NCI-H1105 (cell line): ENCODE measurements at places on chromosomes 7 and 10.

DNA sequence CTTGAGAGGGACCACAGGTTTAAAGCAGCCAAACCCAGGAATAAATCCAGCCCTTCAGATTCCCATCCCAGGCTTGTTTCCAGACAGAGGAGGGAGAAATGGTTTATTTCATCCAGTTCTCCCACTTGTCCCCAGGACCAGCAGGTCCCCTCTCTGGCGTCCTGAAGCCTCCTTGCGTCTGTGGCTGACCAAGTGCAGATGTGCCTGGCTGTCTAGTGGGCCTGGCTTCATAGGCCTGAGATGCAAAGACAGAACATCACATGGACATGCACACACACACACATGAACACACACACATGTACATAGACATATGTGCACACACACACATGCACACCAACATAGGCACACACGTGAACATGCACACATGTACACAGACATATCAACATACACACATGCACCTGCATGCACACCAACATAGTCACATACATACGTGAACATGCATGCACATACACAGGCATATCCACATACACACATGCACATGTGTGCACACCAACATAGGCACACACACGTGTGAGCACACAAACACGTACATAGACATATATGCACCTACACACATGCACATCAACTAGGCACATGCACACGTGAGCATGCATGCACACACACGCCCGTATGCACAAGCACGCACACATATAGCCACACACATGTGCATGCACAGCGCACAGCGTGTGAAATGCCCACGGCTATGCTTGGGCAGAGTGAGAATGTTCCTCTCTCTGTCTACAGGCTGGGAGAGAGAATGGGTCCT, 10.7 kb downstream of the FOXL3 start:
- no peak for DNase-seq

- DNase-seq = no peak
Observed at GRCh38 chr7:91287371-91288084, 23.3 kb downstream of the FZD1 start.

DNA sequence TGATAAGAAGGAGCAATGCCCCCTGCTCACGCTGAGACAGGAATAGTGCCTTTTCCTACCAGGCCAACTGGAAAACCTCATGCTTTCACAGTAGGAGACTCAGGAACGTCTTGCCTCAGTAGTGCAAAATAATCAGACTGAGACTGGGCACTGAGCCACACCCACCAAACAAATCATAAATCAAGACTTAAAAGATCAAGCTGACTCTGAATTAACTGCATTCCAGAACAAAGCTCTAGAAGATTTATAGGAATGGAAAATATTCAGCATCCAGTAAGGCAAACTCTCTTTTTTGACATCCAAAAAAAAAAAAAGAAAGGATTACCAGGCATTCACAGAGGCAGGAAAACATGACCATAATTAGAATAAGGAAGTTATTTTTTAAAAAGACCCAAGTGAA, 30.5 kb upstream of the SLC18A3 start:
- no peak for DNase-seq

GRCh38 chr10:127450644-127451043, 98.5 kb upstream of the NPS start:
- no peak for DNase-seq

DNA sequence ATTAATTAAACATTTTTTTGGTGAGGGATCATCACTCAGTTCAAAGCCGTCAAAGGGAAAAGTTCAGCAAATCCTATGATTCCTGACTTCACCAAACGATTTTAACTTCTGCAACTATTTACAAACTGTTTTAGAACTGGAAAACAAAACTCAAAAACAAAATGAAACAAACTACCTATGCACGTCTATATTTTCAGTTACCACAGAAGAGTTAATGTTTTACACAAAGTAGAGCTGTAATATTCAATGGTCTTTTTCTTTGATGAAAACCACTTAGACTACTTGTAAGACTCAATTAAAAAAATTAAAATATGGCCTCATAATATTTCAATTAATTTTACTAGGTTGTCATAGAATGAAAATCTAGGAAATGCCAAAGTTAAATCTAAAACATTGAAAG, 131.5 kb downstream of the ATE1 start:
- no peak for DNase-seq

GRCh38 chr10:117175215-117175900, 21.9 kb upstream of the KCNK18 start:
- DNase-seq = peak; percentile 13

DNA sequence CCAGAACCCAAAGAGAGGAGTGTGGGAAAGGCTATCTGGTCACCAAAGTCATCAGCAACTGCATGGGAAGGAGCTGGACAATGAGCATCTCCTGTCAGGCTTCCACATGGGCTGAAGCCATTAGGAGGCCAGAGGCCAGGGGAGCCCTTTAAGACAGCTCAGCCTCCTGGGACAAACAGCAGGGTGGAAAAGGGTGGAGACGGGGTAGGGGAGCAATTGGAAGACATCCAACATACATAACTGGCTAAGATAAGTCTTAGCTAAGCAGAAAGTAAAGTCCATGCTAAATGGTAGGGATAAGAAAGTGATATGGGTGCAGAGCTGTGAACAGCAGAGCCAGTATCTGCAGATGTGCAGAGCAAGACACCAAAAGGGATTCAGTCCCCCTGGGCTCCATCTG, 1.5 kb upstream of the OAT start:
- no peak for DNase-seq

- peak; percentile 90 for DNase-seq
Observed at GRCh38 chr7:28573059-28573553, 160.8 kb downstream of the CREB5 start.

- no peak for DNase-seq
Observed at GRCh38 chr10:77334501-77334900, 303.1 kb downstream of the KCNMA1 start.

DNA sequence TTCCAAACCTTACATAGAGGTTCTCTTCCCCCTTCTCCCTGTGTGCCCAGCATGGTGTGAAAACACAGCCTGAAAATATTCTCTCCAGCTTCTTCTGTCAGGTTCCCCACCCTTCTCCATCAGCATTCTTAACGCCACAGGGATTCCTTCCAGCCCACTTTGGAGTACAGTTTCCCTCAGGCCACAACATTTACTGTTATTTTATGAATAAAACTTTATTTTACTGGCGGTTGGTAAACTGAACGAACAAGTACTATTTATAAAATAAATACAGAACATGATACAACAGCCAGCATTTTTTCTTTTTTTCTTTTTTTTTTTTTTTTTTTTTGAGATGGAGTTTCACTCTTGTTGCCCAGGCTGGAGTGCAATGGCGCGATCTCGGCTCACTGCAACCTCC, 31.6 kb upstream of the GPNMB start:
- no peak for DNase-seq

DNA sequence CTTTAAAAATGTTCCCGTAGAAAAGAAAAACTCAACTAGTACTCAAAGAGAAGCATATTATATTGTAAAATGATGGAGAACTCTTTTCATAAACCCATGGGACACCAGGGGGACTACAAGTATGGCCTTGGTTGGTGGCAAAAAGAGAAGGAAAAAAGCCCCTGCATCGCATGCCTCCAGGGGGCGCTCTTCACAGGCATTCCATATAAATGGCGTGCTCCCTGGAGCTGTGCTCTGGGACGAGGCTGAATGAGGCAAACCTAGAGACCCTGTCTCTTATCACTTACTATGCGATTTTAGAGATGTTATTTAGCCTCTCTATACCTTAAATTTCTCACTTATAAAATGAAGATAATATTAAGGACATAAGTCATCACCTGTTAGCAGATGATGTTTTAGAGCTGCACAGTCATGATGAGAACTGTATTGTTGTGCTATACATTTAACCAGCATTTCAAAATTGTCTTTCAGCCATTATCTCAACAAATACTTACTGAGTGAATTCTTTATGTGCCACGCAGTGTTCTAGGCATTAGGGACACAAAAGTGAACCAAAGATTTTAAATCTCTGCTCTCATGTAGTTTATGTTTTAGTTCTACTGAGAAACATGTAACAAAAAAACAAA, 105.8 kb downstream of the ARHGAP21 start:
- no peak for DNase-seq

- no peak for DNase-seq
Observed at GRCh38 chr7:54687462-54688212, 71.4 kb downstream of the SEC61G start.

GRCh38 chr7:134140889-134141867, 14.0 kb downstream of the LRGUK start:
- peak; percentile 23 for DNase-seq

DNA sequence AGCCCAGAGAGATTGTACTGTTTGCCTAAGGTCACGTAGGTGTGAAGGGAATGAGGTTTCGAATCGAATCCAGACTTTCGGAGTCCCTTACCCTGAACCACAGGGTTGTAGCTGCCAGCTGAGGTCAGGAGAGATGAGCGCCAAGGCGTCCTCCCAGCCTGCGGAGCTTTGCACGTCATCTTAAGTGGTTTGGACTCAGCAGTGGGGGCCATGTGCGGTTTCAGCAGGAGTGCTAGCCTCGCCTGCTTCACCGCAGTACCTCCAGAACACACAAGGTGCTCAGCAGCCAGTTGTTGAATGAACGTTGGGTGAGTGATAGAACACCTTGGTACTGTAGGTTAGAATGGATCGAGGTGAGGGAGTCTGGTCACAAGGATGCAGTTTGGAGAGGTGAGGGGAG, 74.9 kb upstream of the PPIF start:
- DNase-seq = no peak

- no peak for DNase-seq
Observed at GRCh38 chr7:143073556-143073955, 21.4 kb downstream of the OR6V1 start.

- no peak for DNase-seq
Observed at GRCh38 chr10:30219971-30220751, 128.9 kb downstream of the MTPAP start.

- DNase-seq = no peak
Observed at GRCh38 chr10:59479426-59479825, 117.1 kb upstream of the FAM13C start.

DNA sequence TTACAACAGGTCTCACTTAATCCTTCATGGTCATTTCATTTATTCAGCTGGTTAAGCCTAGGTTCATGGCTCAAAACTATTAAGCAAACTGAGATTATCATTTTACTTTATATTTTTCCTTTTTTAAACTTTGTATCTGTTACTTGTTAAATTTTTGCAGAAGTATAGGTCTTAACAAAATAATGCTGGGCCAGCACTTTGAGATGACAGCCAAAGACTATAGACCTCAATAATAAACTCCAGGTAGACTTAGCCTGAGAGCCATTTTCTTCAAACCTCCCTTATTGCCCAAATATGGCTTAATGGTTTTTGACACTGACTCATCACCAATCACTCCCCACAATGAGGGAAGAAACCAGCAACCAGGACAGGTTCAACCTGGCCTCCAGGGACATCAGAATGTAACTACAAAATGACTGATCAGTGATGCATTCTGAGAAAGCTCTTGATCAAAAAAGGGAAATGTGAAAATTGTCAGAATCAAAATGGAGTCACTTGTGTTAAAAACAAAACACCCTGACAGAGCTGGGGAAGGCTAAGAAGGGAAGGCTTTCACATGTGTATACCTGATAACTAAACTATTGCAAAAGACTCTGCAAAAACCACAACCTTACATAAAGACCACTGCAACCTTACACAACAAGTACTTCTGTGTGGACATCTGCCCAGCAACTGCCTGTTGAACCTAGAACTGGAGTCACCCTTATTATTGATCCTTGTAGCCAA, 2.1 kb upstream of the CCDC126 start:
- DNase-seq = no peak

- DNase-seq = no peak
Observed at GRCh38 chr10:116067825-116068224, 205.2 kb downstream of the GFRA1 start.

DNA sequence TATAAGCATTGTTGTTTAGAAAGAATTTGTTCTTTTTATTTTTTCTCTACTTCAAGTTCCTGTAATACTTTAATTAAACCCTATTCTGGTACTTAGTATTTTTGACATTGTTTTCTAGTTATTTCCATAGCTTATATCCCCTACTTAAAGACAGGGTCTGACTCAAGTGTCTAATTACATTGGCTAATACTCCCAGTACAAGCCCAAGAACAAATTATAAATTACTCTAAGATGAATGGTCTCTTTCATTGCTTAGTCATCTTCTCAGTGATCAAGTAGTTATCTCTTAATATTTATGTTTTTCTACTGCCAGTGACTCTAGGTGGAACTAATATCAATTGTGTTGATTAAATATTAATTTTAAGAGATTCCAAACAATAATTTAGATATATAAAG, 21.6 kb downstream of the AHR start:
- DNase-seq = no peak

GRCh38 chr10:108696792-108697477, 1226.4 kb downstream of the XPNPEP1 start:
- no peak for DNase-seq

DNA sequence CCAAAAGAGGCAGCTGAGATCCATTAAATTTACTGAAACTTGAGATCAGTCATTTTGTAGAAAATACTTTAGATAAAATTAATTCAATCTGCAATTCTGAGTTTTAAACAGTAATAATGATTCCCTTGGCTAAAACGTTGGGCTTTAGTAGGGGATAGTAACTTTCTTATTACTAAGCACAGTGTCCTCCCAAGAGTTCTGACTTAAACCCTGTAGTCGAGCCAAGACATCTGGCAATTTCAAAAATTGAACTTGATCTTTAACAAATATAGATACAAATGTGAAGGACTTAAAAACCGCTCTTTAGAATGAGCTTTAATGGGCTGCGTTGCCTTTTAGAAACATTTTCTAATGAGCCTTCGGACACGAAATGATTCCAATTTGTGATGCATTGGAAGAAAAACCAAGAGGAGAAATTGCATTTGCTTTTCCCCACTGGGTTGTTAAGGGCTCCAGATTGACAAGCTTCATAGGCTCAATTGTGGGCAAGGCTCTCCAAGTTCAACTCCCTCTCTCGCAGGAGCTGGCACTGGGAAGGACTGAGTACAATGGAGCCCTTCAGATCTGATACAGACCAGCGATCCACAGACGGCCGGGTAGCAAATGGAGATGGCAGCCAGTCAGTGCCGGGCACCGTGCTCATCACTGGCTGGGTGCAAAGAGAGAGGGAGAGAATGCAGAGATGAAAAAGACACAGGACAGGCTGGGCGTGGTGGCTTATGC, 921.3 kb upstream of the AUTS2 start:
- DNase-seq = no peak

- DNase-seq = no peak
Observed at GRCh38 chr7:29162577-29162976, 16.2 kb upstream of the CPVL start.

DNA sequence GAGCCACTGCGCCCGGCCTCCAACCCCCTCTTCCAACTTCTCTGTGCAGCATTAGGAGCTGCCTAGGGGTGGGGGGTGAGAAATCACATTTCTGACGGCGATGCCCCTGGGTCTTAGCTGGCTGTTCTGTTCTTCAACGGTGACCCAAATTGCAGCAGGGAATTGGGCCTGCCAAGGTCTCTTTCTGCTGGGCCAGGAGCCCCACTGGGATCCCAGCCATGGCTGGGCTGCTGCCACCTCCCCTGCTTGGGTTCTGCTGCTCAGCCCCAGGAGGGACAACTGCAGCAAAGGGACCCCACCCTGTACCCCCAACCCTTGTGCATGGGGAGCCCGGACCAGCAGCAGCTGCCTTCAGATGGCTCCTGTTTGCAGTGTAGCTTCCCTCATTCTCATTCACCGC, 43.7 kb upstream of the GNA12 start:
- no peak for DNase-seq

GRCh38 chr7:120996333-120996987, 7.9 kb downstream of the CPED1 start:
- peak; percentile 11 for DNase-seq
